ENCODE measurements at places on chromosomes 13 and 19.

DNA sequence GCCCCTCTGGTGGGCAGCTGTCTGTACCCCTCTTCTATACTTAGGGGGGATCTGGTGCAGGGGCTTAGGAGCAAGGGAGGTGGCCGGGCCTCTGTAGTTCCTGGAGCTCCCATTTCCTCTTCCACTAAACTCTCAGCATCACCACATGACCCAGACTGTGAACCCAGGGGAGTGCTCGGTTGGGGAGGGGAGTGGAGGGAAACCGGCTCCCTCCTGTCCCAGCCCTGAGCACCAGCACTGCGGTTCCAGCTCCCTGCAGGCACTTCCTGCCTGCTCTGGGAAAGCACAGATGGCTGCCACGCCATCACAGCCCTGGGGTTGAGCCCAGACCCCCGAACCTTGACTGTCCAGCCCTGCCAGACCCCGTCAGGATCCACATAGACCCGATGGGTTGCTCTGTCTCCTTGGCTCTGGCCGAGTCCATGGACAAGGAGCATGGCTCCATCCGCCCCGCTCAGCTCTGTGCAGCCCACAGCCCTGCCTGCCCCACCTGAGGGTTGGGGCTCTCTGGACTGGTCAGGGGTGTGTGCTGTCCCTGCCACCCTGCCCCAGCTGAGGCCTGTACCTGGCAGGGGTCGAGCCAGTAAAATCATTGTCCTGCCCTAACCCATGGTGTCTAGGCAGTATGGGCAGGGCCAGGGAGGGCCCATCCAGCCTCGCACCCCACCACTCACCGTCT is 36.0 kb upstream of the SLC7A10 start:
- no peak for DNase-seq

DNA sequence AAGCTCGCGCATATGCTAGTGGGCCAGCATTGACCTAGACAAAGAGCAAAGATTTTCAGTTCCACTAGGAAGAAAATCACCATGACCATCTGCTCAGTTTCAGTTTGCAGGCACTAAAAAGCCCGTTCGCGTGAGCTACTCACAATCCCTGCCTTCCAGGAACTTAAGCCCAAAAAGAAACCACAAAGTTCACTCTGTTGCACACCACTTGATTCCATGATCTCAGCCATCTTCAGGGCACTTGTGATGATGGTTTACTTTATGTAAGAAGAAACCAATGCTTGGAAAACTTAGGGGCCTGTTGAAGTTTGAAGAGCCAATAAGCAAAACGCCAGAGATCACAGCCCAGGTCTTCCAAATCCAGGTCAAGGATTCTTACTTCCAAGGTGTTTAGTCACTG is 45.0 kb upstream of the SLC15A1 start:
- no peak for DNase-seq

- DNase-seq: no peak
Observed at GRCh38 chr13:30312904-30313303, 5.6 kb upstream of the KATNAL1 start.

- DNase-seq: no peak
Observed at GRCh38 chr13:104043184-104043583, 977.0 kb upstream of the SLC10A2 start.

GRCh38 chr19:16446724-16447368 is 24.9 kb downstream of the EPS15L1 start:
- peak; percentile 50 for DNase-seq

- no peak for DNase-seq
Observed at GRCh38 chr19:27780367-27781075, 1432.4 kb downstream of the UQCRFS1 start.

DNA sequence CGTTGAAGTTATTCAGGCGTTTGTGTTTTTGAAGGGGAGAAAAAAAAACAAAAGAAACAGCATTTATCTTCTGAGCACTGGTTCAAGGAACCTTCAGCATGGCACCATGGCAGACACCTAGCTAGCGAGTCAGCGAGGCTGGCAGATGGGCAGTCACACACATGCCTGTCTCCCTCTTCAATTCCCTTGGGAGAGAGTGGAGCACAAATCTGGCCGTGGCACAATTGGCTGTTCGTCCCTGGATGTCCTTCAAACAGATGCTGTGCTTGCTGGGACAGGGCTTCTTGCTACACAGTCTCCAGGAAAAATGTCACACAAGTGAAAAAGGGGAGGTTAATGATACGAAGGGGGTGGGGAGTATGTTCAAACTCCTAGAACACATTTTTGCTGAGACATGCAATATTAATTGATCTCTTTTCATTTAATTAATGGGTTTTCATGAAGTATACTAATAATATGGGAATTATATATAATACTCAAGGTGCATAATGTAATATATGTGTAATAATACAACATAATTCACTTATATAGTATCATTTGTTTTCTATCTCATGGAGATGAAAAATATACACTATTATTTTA is 1674.5 kb upstream of the SLC10A2 start:
- DNase-seq: no peak

GRCh38 chr13:24493356-24493755 is 19.2 kb downstream of the PARP4 start:
- DNase-seq: no peak

DNA sequence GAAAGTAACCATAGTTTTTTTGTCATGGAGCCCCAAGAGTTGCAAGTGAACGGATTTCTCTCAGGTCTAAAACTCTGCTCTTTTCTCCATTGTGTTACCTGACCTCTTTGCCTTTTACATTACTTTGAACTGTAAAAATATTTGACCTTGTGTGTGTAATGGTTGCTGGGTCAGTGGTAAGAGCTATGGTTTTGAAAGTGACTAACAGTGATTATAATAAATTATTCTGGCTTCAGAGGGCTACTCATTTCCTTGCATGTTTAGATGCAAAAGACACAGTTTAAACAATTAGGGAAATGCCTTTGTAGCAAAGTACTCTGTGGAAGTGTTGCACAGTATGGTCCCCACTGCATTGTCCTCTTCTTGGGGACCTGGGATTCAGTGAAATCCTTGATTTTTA is 29.3 kb upstream of the PSG8 start:
- no peak for DNase-seq

DNA sequence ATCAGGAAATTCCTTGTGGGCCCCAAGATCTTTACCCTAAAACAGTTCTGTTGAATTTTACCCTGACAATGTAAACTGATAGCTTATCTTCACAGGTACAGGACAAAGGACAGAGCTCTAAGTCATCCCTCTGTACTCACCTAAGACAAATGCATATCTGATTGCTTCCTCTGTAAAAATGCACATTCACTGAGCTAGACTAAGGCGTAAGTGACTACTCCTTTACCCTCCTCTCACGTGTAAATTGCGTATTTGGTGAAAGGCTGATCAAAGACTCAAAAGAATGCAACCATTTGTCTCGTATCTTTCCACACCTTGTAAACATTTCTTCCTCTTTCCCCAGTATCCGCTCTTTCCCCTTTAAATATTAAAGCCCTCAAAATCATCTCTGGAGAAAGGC is 80.6 kb upstream of the LRCH1 start:
- DNase-seq: no peak

DNA sequence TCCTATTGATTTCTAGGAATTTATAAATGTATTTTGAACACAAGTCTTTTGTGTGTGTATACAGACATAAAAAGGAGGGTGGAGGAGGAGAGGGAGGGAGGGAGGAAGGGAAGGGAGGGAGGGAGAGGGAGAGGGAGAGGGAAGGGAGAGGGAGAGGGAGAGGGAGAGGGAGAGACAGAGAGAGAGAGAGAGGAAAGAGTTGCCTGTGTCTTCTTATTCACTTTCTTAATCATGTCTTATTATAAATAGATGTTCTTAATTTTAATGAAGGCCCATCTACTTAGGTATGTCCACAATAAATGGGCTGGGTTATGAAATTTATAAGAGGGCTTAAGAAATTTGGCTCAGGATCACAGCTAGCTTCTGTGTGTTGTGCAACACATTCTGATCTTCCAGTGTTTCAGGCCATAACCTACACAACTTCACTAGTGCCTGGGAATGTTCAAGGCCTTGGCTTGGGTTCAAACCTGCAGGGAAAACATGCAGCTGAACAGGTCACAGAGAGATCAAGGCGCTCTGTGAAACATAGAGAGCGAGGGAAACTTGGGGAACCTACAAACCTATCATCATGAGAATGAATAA is 39.3 kb downstream of the ZNF45 start:
- DNase-seq: no peak

DNA sequence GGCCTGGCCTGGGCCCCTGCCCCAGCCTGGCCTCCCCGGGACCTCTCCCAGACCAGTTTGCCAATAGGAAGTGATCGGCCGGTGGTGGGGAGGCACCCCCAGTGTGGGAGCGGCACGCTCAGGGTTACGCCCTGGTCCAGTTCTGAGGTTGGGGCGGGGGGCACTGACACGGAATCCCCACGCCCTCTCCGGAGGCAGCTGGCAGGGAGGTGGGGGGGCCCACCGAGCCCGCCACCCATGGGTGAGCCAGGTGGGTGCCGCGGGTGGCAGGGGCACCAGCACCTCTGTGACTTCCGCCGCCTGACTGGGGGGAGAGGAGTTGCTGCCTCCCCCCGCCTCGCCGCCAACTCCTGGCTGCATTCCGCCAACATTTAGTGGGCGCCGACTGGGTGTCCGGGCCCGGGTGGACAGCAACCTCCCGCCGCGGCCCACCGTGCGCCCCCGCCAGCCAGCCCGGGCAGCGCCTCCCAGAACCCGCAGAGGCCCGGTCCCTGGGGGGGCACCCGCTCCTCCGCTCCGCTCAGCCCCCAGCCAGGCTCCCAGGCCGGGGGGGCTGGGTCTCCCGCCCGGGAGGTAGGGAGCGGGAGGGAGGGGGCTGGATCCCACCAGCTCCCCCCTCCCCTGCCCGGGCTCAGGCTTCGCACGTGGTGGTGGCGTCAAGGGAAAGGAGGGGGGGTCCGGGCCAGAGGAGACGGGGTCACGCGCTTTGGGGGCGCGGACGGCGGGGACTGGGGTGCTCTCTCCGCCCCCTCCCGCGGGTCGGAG is 2.0 kb downstream of the ZBTB7A start:
- DNase-seq: peak; percentile 57

GRCh38 chr19:5321851-5322681 is 18.5 kb downstream of the PTPRS start:
- DNase-seq: peak; percentile 28

- no peak for DNase-seq
Observed at GRCh38 chr13:61142506-61142905, 273.1 kb downstream of the PCDH20 start.

DNA sequence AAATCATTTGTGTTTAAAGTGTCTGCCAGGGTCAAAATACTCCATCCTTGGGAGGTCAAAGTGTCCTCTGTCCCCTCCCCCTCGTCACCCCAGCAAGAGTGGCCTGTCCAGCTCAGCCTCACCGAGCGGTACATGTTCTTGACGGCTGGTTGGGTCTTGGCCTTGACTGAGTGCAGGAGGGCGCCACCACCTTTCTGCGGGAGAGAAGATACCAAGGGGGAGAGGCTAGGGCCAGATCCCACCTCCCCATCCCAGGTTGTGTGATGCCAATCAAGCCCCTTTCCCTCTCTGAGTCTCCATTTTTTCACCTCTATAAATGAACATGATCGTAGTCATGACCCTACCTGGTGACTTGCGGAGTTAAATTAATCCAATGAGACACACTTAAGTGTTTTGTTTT is 6.1 kb downstream of the CRB3 start:
- no peak for DNase-seq

DNA sequence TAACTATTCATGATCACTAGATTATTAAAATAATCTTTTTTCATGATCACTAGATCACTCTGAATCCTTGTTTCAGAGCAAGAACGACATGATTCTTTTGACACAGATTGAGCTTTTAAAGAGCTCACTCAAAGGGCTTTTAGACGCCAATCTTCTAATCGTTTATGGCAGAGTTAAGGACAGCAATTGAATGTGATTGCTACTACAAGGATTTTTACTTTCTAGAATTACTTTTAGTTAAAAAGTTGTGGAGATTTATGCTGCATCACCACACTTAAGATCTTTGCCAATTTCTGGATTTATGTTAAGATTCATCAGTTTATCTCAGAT is 1.3 kb downstream of the EXOSC8 start:
- no peak for DNase-seq

DNA sequence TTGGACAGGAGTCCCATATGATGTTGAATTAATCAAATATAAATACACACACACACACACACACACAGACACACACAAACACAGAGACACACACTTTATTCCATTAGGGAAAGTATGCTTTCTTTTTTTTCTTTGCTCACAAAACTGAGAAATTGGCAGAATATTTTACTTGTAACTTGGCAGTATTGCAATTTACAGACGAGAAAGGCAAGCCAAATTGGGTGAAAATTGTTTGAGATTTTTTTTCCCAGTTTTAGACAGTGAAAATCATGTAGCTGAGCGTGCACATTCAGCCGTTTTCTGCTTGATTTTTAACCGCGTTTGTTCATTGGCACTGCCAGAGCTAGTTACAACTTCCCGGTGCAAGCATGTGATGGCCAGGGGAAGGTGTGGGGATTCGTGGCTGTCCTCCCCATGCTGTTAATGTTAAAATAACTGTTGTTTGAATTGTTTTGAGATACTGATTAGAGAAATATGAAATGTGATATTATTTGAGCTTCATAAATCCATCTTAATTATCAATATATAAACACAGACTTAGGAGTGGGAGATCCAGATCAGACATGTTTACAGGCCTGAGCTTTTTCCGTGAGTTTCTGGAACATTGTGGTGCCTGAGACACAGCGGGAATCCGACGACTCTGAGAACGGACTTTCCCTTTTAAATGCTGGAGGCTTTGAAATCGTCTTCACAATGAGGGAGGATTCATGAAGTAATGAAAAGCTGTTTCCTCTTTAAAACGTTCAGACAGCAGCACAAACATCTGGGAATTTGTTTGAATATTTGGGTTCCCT is 125.5 kb downstream of the KCNRG start:
- DNase-seq: no peak

GRCh38 chr19:47370045-47370611 is 21.0 kb downstream of the DHX34 start:
- DNase-seq: no peak

DNA sequence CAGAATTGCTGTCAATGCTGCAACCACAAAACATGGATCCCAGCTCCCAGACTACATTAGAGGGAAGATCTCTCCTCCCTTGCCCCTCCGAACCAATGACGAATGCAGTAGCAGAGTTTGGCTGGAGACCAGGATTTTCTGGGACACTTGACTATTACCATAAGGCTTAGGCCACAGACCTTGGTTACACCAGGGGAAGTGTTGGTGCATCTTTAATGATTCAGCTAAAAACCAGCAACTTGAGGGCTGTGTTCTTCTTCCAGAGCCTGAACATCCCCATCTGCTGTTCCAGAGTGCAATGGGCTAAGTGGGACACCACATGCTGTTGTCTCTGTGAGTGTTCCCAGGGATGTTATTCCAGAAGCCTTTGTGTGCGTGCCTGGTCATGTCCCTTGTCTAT is 528.2 kb downstream of the LMO7 start:
- no peak for DNase-seq

All from stimulated activated CD4-positive, alpha-beta T cell treated with anti-CD3 and anti-CD28 coated beads, Interleukin-15, amount 100 ng/mL, for 24 hours (primary cell).